ENCODE measurements at places on chromosomes 1 and 21.

DNA sequence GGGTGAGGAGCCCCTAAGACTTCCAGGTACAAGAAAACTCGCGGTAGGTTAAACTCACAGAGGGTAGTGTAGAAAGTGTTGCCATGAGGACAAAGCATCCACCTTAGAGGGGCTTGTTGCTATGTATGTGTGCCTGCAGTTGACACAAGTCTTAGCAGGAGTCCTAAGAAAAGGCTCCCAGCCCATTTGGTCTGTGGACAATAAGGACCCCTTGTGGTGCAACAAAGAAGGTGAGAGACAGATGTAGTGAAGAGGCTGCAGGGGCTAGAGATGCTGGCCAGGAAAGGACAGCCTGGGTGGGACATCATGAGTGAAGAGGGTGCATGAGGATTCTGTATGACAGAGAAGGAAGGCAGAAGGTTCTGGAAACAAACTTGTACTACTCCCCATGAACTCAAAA, 36.3 kb upstream of the IL10 start:
- DNase-seq = no peak

DNA sequence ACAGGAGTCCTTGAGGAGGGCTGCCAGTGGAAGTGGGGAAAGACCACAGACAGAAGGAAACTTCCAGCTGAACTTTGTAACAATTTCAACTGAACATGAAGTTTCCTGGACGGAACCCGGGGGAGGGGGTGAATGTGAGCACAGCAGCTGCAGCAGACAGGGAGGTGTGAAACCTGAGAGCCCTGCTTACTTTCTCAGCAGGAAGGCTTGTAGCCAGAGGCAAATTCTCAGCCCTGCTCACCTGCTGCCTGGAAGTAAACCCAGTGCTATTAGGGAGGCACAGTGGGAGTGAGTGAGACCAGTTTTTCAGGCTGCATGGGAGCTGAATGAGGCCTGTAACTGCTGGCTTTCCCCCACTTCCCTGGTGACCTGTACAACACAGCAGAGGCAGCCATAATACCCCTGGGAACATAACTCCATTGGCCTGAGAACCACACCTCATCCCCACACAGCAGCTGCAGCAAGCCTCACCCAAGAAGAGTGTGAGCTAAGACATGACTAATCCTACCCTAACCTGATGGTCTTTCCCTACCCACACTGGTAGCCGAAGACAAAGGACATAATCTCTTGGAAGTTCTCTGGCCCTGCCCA, 9.6 kb upstream of the SPRR2F start:
- no peak for DNase-seq

- DNase-seq = peak; percentile 81
Observed at GRCh38 chr1:165928075-165928731, 100.8 kb downstream of the UCK2 start.

GRCh38 chr1:42419126-42419821, 36.5 kb downstream of the ZMYND12 start:
- DNase-seq = no peak

DNA sequence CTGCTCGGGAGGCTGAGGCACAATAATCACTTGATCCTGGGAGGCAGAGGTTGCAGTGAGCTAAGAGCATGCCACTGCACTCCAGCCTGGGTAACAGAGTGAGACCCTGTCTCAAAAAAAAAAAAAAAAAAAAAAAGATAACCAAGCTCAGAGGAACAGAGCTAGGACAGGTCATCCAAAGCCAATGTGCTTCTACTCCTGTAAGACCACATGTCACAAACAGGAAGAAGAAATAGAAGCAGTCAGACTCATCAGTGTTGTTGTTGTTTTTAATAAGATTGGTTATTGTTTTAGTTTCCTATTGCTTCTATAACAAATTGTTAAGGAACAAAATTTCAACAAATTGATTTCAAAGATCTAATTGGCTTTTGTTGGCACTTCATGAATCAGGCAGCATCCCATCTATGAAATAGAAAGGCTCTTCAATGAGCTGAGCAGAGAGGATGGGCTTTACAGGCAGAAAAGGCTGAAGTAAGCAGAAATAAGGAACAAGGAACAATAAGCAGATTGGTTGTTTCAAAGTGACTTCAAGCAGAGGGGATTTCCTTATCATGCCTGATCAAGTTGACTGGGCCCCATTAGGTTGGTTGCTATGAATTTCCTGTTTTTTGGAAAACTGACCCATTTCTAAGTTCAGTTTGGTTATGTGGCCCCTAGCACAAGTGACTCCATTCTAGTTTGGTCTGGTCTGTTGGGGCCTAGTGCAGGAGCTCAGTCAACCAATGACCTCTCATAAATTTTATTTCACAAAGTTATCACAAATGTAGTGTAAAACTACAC, 6.0 kb upstream of the AKNAD1 start:
- no peak for DNase-seq

- DNase-seq = no peak
Observed at GRCh38 chr1:66261364-66261763, 272.6 kb upstream of the SGIP1 start.

- no peak for DNase-seq
Observed at GRCh38 chr1:219220945-219221344, 47.3 kb downstream of the LYPLAL1 start.

DNA sequence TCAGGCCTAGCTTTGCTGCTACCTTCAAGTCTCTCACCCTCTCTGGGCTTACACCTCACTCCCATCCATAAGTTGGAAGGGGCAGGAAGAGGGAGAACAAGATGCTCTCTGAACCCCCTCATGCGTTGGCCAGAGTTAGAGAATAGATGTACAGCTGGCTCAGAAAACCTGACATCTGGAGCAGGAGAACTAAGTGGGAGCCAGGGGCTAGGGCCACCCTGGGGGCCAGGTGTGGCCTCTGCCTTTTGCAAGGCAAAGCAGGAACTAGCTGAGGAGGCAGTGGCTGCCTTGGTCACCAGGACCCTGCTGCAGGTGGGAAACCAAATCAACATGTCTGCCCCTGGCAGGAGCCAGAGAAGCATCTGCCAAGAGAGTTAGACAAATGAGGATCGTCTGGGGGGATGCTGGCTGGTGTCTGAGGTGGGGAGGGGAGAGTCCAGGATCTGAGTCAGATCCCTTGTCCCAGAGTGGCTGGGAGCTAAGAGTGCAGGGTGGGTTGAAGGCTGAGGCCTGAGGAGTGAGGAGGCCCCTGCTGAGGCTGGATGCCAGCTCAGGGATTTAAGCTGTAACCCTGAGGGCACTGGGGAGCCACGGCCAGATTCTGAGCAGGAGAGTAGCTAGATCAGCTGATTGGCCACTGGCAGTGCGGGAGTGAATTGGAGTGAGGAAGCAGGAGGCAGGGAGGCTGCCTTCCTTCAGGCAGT, 115.0 kb downstream of the EPHB2 start:
- peak; percentile 35 for DNase-seq

DNA sequence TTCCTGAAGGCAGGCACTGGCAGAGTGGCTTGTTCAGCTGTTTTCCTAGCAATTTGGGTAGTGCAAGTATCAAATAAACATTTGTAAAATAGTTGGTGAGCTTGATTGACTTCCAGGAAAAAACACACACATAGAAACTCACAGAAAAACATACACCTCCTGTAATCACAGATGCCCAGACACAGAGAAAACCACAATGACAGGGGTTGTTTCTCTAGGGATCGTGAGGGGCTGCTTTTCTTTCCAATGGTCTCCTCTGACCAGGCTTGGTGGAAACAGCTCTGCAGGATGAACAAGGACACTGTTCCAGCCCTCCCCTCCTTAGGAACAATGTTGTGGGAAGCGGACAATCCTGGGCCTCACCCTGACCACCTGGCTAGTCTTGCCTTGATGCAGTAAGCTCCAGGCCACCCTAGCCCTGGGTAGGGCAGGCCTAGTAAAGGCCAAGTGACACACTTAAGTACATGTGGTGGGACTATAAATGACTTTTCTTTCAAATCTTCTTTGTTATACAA, 142.5 kb upstream of the HMGB4 start:
- DNase-seq = no peak

DNA sequence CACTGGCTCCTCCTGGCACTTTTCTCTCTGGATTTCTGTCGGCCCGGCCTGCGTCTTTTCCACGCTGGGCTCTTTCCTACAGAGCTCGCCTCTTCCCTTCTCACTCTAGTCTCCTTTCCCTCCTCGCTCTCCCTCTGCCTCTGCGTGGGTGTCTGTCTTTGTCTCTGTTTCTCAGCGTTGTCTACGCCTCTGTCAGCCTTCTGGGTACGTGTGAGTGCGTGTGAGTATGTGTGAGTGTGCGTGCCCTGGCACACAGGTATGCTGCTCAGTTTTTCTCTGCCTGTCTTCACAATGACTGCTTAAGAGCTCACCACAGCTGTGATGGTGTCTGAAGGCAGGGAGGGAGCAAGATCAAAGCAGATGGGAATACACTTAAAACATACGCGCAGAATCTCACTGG, 77.7 kb downstream of the KIRREL1 start:
- DNase-seq = no peak

DNA sequence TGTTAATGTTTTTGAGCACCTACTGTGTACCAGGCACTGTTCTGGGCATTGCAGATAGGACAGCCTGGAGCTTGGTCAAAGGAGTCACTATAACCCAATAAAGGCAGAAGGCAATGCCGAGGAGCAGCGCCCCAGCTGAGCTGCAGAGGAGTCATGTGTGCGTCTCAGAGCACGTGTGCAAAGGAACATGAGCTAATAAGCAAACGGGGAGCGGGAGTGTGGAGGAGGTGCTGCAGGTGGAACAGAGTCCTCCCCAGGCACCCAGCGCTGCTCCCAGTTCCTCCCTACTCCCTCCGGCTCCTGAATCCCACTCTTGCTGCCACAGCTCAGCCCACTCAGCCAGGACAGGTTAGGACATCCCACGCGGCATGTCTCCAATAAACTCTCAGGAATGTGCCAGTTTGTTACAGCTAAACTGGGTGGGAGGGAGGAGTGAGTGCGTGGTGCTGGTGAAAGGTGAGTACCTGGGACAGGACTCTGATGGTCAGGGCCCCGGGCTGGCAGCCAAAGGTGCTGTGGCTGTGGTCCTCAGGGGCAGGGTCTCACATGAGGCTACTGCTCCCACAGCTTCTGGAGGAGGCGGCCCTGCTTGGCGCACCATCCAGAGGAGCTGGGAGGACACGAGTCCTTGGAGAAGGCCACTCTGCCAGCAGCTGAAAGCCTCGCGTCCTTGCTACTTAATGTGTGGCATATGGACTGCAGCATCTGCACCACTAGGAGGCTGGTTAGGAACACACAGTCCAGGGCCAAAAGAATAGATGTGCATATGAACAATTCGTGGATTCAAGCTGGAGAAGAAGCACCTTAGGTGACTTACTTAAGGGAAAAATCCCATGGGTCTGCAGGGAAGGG, 52.3 kb downstream of the GRIK3 start:
- no peak for DNase-seq

- DNase-seq = peak; percentile 70
Observed at GRCh38 chr21:26849428-26850115, 4.4 kb upstream of the ADAMTS1 start.

DNA sequence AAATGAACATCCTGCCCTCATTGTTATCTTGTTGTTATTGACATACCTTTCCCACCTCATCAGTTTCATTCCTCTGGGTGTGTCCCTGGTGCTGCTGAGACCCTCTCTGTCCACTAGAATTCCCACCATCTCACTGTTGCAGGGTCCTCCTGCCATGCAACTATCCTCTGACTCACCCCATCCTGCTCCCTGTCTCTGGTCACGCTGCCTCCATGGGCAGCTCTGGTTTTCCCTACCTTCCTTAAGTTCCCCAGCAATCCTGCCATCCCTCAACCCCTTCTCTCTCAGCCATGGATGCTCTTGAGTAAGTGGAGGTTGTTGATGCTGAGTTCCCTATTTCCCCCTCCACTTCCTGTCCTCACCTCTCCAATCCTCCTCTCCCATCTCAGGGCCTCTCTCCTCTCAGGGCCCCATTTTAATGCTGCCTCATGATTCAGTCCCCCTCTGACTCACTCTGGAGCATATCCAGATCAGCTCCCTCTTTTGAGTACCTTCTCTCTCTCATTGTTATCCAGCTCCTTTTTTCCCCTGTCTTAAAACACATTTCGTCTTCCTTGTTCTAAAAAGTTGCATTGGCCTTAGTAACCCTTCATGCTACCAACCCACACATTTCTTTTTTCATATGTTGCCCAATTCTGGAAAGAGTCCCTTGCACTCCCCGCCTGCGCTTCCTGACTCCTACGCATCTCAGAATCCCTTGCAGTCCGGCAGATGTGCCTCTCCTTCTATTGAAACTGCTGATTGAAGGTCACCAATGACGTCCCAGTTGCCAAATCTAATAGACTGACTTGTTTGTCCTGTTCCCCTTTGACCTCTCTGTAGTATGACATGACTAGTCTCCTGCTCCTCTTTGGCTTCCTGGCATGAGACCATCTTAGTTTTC, 92.0 kb downstream of the CNIH3 start:
- DNase-seq = no peak

- no peak for DNase-seq
Observed at GRCh38 chr1:200444478-200444877, 34.6 kb upstream of the ZNF281 start.

DNA sequence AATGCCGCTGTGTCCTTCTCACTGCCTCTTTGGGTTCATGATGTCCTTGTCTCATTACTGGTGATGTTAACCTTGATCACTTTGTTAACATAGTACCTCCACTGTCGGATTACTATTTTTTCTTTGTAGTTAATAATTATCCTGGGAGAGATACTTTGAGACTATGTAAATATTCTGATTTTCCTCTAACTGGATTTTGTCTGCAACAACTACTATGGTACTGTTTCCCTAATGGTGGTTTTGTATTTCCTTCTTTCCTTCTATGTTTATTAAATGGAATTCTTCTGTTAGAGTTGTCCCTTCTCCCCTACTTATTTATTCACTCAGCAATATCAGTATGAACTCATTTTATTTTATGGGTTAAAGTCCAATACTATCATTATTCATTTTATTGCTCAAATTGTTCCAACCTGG, 4.2 kb downstream of the TOR1AIP2 start:
- DNase-seq = no peak

- DNase-seq = no peak
Observed at GRCh38 chr1:240712014-240712731, 100.2 kb upstream of the GREM2 start.

DNA sequence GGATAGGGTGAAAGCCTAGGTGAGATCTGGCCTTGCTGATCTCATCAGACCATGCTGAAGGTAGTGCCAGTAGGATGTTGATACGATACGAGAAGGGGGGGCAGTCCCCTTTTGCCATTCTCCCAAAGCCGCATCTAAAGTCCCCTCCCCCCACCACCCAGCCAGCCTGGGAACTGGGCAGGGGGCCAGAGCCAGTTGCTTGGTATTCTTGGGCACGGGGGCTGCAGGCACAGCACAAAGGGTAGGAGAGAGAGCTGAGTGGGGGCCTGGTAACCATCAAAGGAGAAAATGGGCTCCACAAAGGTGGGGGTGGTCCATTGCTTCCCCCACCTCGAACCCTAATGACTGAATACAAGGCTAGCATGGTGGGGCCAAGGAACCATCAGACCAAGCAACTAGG, 5.4 kb downstream of the PEA15 start:
- DNase-seq = no peak

Measured in lung microvascular endothelial cell (primary cell).